Gastroesophageal sphincter (tissue), 4 donors: ENCODE measurements at places on chromosomes 2 and 18.

DNA sequence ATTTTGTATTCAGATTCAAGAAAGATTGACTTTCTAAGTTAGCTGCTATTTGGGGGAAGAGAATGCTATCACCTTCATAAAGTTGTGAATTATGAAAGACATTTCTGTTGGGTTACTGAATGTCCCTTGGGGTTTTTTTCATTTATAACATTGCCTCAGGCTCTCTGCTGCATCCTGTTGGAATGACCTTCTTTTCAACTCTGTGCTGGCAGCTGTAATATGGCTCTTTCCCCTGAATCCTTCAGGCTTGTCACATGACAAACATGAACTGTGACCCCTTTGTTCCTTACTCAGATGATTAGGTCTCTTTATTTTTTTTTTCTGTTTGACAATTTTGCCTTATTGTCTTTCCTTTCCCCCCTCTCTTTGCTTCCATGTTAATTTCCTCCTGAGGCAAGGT, 159.8 kb downstream of the TAF4B start:
- peak; percentile 60 for ATAC-seq

GRCh38 chr2:26559044-26559405, 81.1 kb upstream of the OTOF start:
- ATAC-seq, result no peak

DNA sequence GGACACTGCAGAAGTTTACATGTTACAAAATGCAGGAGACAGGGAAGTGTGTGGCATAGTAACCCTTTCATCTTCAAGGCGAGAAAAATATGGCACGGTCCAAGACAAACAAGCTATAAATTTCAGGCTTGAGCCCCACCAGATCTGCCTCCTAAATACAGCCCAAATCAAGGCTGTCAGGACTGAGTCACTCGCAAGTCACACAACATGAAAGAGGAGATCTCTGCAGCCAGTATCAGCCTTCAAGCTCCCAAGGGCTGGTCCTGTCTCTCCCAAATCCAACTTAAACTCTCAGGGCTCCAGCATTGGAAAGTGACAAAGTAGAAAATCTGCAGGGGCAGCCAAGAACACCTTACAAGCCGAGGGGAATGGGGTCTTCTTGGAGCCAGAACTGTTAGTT, 106.3 kb upstream of the GATA6 start:
- ATAC-seq, result no peak

- ATAC-seq, result no peak
Measured at GRCh38 chr2:75465317-75465984, 95.3 kb downstream of the EVA1A start.
